ENCODE measurements at places on chromosomes 1 and 21. TPM values are rescaled to one million over a fixed set of nuclear protein-coding genes. Genes with fewer than 3 reads are reported as not detected.

- DNase-seq: no peak
Measured at GRCh38 chr1:157646144-157646543, 48.3 kb upstream of the FCRL4 start.

DNA sequence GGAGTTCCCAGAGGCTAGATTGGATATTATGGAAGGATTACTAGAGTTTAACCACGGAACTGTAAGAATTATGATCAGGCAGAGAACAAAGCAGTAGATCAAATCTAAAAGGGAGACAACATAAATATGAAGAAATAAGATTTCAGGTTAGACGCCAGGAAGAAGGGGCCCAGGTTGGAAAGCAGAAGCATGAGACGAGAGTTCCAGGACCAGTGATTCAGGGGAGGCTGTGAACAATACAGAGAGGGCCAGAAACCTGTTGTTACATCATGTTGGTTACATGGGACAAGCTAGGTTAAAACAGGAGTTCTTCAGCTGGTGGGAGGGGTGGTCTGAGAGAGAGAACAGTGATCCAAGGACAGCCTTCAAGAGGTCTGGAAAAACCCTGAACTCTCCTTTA lies 128.4 kb upstream of the MROH9 start:
- DNase-seq: no peak

DNA sequence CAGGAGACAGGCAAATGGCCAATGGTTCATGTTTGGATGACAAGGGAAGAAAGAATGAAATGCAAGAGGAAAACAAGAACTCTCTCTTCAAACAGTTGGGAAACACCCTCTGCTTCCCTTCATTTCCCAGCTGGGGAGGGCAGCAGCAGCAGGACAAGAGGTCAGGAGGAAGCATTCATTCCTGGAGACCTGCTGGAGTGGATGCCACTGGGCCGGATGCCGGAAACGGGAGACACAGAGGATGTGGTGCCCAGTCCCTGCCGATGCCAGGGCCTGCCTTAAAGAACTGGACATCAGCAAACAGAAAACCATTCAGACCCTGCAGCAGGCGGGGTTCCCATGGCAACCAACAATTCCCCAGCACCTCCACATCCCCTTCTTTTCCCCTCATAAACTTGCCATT lies 102.3 kb upstream of the ZNF648 start:
- peak; percentile 81 for DNase-seq

GRCh38 chr1:31944205-31945089 lies 6.3 kb upstream of the PTP4A2 start:
- DNase-seq: peak; percentile 98

DNA sequence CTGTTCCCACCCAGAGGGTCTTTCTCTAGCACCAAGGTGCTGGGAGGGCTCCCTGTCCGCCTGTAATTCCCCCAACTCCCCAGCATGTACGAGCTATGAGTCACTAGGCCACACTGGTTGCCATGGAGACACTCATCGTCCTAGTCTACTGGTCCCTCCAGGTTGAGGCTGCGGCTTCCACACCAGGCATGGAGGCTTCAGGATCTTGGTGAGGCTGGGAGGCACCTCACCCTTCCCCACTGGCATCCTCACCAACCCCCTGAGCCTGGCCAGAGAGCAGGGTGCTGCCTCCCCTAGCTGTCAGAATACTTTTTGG lies 75.6 kb upstream of the KAZN start:
- no peak for DNase-seq

DNA sequence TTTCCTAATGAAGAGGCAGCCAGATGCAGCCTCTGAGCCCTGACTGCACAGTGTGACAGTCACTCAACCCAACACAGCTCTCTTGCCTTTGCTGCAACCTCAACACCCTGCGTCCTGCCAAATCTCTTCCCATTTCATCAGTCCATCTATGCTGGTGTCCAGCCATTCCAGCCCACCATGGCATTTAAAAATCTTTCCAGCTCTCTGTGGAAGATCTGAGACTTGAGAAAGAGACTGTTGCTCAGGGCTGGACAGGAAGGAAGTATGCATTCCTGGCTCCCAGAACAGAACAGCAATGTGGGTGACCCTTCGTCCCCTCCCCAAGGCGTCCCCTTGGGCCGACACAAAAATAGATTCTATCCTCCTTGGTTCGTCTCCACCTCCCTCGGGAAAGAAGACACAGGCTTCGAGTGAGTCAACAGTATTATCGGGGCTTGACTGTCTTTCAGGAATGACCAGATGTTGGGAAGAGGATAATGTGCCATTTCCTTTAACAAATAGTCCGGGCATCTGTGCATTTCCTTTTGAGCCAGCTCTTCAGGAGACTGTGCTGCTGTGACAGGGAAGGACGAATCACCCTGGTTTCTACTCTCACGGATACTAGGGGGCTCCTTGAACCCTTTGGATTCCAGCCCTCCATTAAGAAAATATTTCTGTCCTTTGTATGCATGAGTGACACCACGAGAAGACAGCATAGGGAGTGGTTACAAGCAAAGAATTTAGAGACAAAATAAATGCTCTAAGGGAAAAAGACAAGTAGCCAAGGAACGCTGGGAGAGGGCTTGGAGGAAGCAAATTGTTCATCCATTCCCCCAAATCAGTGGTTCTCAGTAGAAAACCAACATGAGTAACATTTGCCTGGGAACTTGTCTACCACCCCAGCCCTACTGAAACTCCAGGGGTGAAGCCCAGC lies 111.4 kb upstream of the CDC42BPA start:
- DNase-seq: no peak

DNA sequence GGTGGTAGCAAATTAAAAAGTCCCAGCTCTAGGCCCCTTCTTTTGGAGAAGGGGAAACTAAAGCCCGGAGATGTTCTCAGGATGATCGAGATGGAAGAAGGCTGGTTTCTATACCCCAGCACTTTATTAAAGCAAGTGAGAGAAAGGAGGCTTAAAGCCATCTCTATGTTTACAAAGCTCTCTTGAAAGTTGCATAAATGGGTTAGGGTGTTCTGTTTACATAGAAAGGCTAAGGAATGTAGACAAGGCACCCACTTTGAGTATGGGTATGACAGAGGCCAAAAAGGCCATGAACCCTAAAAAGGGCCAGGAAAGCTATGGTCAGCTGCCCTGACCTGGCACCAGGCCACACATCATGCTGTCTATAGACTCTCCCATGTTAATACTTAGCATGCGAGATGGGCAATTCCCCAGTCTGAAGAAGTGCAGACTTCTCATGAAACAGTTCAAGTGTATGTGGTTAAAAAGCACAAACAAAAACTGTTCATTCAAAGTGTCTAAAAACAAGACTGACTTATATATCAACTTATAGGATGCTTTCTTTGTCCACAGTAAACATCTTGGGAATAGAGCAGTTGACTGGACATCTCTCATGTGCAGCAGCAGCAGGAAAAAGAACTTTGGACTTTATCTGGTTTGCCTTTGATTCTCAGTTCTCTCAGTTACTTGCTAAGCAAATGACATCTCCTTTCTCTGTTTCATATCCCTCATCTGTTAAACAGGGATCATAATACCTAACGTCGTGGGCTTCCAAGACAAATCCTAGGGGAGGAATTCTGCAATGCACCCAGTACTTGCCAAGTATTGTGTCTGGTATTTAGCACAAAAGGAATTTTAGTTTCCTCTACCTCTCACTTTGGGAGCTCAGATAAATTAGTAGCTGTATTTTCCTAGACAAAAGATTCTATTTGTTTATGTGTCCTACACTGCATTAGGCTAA lies 521.6 kb downstream of the PLPP3 start:
- no peak for DNase-seq

- DNase-seq: no peak
Measured at GRCh38 chr1:84436876-84437655, 38.8 kb downstream of the DNASE2B start.

- no peak for DNase-seq
Measured at GRCh38 chr1:14732728-14733047, 134.2 kb downstream of the KAZN start.

- no peak for DNase-seq
Measured at GRCh38 chr1:118948351-118948750, 39.8 kb downstream of the TBX15 start.

- DNase-seq: no peak
Measured at GRCh38 chr21:38469642-38470041, 28.6 kb downstream of the ERG start.

GRCh38 chr1:23875382-23875781 lies 7.3 kb upstream of the FUCA1 start:
- no peak for DNase-seq

GRCh38 chr1:29243871-29244200 lies 7.5 kb downstream of the PTPRU start:
- DNase-seq: no peak

DNA sequence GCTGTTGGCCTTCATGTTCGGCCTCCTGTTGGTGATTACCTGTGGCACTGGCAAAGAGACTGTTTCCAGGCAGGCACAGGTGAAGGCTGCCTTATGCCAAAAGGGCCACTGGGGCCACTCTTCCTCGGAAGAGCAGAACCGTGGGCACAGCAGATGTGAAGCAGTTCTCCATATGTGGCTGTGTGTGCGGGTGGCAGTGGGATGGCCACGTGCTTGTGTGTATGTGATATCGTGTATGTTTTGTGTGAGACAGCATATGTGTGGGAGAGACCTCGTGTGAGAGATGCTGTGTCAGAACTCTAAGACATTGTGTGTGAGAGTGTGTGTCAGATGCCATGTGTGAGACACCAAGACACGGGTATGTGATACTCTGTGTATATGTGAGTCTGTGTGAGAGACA lies 53.4 kb upstream of the KDM4A start:
- DNase-seq: no peak

DNA sequence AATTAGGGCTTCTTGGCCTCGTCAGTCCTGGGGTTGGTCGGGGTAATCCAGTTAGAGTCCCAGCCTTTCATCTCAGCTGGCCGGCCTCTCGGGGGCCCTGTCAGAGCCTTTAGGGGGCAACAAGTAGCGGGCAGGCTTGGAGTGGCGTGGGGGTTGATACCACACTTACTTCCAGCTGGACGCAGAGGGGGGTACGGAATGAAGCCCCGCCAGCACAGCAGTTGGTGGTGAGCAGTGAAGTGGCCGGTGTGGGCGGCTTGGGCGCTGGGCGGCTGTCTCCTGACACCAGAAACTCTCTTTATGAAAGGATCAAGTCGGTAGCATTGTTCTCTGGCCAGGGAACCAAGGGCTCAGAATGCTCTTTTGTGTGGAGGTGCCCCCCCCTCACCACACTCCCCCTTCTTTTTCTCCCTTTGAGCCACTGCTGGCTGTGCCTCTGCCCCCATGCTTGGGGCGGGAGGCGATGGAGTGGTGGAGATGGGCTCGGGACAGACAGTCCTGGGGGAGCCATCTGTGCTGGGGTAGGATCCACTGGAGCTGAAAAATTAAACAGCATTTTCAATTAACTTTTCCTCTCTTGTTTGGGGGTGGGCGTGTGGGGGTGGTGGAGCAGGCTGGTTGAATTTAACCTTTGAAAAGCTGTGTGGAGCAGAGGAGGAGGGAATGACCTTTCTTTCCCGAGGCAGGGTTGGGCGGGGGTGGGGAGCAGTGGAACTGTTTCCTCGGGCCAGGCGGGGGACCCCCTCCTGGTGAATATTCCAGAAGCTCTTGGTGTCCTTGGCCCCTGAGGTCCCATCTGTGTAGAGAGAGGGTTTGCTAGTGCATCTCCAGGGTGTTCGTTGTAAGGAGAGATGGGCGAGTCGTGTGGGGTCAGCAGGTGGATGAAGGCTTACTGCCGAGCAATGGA lies 102.7 kb downstream of the RNF220 start:
- DNase-seq: no peak

DNA sequence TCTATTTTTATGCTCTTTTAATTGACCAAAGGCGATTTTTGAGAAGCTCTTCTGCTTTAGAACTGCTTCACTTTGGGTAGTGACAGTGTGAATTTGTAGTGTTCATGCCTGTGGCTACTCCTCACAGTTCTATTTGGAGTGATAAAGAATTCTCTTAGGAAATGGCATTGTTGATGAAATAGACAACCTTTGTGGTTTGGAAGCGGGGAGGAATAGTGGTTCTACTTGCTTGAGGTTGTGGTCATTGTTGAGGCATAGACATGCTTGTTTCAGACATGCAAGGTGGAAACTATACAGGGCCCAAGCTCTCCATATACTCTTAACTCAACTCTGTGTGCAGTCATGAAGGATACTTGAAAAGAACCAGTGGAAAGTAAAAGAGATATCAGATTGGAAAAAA lies 481.1 kb upstream of the NEGR1 start:
- DNase-seq: no peak

DNA sequence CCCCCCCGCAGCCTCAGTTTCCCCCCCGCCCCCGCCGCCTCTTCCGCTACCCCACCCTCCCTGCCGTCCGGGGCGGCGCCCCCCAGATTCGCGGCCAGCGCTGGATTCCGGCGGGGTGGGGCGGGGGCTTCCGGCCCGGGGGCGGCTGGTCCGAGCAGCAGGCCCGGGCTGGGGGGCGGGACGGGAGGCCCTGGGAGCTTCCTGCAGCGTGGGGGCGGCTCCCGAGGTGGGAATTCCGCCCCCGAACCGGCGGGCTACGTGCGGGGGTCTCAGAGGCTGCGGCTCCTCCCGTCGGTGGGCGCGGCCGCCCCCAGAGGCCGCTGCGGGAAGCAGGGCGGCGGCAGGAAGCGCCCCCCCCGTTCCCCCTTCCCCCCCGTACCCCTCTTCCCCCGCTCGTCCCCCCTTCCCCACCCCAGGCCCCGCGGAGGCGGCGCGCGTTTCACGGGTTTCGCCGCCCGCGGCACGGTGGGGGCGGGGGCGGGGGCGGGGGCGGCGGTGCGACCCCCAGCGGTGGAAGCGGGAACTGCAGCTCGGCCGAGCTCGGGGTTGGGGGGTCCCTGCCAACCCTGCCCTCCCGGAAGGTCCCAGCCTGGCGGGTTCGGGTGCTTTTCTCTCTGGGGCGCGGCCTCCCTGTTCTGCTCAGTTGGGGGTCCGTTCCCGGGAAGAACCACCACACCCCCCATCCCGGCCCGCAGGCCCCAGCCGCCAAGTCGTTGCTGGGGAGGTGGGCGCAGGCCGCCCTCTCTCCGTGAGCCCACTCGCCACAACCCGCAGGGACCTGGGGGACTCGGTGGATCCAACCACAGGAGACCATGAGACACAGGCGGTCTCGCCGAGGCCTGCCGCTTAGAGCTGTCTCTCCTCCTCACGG lies 76.3 kb downstream of the MORN1 start:
- peak; percentile 91 for DNase-seq

- no peak for DNase-seq
Measured at GRCh38 chr1:246435421-246436041, 71.5 kb downstream of the SMYD3 start.

- no peak for DNase-seq
Measured at GRCh38 chr21:43331962-43332828, 94.7 kb downstream of the SIK1 start.

- DNase-seq: no peak
Measured at GRCh38 chr1:246295340-246295739, 211.7 kb downstream of the SMYD3 start.

- peak; percentile 87 for DNase-seq
Measured at GRCh38 chr1:7388141-7388487, 383.0 kb upstream of the VAMP3 start.

The SLC44A5 gene
- total RNA-seq: 0.74 TPM

The ZBTB21 gene
- total RNA-seq: 21.7 TPM

The UBE2U gene
- total RNA-seq: not detected

The PROX1 gene
- 31.1 TPM for total RNA-seq

The TEKT2 gene
- not detected for total RNA-seq

The LEPROT gene
- 56.6 TPM for total RNA-seq

The REN gene
- not detected for total RNA-seq

The SFN gene
- total RNA-seq: 0.79 TPM

The GPR25 gene
- not detected for total RNA-seq

The SEC22B gene
- 37.9 TPM for total RNA-seq

The AGT gene
- not detected for total RNA-seq

The OR2AK2 gene
- 1.5 TPM for total RNA-seq

The LDLRAD1 gene
- not detected for total RNA-seq

The S100A13 gene
- 74.9 TPM for total RNA-seq
